ENCODE measurements at places on chromosomes 5 and 9.

GRCh38 chr9:88387552-88388202, 567 bp upstream of the SPIN1 start:
- peak; percentile 60 for DNase-seq

- no peak for DNase-seq
These were observed 30.6 kb upstream of the IL33 start for GRCh38 chr9:6184749-6185645.

DNA sequence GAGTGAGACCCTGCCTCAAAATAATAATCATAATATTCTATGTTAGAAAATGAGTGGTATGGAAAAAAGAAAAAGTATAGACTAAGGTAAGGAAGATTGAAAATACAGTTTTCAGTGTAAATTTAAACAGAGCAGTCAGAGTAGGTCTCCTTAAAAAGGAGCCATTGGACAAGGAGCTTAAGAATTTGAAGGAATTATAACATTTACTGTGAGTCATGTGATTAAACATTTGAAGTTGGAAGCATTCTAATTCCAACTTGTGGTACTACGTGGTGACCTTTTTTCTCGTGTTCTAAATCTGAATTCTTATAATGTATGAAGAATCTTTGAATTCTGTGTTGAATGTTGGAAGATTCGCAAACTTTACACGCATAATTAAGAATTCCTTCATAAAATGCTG, 39.3 kb upstream of the TMEM171 start:
- no peak for DNase-seq

DNA sequence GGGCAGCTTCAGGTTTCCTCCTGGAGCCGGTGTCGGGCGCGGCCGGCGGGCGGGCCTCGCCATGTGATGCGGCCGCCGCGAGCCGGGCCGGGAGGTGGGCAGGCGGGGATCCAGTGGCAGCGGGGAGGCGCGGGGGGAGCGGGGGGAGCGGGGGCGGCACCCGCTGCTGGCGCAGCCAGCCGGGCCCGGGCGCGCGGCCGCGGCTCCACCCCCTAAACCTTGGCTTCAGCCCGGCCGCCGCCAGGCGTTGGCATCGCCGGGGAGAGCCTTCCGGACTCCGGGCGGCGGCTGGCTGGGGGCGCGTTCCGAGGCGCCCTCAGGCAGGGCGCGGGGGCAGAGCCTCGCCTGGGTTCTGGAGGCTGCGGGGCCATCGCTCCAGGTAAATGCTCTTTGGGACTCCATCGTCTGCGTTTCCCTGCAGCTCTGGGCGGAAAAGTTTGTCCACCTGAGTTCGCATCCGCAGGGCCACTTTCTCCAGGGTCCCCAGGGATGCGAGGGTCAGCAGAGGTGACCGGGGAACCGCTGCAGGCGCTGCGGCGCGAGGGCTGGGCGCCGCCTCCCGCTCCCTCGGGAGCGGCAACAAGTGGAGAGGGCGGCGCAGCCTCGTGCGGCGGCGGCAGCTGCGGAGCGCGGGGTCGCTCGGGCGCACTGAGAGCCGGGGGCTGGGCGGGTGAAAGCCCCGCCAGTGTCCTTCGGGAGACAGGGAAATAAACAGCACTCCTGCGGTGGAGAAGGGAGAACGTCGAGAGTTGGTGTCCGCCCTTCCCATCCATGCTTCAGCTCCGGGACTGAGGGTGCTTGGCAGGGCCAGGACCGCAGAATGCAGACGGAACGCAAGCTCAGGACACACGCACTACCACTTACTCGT, at the start of gene ARHGEF28:
Gene ARHGEF28, plus strand, starts transcription at position 253 of the 868 bp plus-strand sequence. CDS start 58,656 bp downstream, outside the sequence.
- DNase-seq, result peak; percentile 80

DNA sequence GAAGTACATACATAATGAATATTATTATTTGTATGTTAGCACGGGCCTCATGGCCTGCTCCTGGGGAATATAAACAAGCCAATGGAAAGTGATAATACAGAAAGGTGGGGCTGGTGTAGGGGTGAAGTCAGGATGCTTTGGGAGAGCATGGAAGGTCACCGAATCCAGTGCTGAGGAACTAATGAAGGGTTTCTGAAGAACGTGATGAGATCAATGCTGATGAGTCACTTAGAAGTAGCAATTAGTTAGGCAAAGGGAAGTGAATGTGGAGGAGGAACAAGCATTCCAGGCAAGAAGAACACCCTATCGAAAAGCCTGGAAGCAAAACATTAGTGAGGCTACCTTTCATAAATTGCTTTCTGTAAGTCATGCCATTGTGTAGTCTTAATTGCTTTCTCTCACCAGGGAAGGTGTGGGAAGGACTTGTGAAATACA, 2.1 kb downstream of the ANXA1 start:
- DNase-seq, result no peak

DNA sequence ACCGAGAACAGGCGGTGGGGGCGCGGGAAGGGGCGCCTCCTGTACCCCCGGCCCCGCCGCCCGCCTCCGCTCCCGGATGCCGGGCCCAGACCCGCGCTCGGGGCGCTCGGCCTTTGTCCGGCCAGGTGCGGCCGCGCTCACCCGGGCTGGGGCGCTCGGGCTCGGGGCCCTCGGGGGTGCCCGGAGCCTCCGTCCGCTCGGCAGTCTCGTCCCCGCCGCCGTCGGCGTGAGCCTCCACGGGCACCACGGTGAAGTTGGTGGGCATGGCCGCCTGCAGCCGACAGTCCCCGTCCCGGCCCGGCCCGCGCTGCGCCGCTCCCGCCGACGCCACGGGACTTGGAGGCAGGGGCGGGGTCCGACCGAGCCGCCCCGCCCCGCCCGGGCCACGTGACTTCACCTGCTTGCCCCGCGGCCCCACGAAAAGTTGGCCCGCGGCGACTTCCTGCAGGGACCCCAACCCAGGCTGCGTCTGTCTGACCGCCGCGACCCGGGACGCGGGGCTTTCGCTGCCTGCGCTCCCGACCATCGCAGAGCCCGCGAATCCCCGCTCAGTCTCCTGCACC, at the start of gene SLC12A7:
Gene SLC12A7, minus strand, starts transcription at position 337 of the 563 bp plus-strand sequence. Its CDS starts 72 bp downstream, at position 265.
- DNase-seq, result peak; percentile 77

GRCh38 chr9:17349831-17350230, 215.0 kb downstream of the CNTLN start:
- no peak for DNase-seq

- peak; percentile 44 for DNase-seq
These were observed 758.3 kb downstream of the DNAH5 start for GRCh38 chr5:13186177-13186576.

DNA sequence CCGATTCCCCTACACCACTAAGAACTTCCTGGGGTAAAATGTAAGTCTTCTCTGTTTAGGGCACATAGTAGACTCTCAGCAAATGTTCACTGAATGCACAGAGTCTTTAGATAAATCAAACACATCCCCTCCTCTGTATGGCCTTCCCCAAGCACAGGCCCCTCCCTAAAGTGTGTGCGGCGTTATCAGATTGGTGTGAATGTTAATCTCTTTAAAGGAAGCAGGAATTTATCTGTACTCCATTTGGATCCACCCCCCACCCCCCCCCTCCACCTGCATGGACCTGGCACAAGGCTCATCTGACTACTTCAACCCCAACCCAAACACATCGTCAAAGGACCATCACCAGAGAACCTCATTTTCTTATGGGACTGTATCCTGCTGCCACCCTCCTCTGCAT, 6.3 kb downstream of the PCDH1 start:
- no peak for DNase-seq

DNA sequence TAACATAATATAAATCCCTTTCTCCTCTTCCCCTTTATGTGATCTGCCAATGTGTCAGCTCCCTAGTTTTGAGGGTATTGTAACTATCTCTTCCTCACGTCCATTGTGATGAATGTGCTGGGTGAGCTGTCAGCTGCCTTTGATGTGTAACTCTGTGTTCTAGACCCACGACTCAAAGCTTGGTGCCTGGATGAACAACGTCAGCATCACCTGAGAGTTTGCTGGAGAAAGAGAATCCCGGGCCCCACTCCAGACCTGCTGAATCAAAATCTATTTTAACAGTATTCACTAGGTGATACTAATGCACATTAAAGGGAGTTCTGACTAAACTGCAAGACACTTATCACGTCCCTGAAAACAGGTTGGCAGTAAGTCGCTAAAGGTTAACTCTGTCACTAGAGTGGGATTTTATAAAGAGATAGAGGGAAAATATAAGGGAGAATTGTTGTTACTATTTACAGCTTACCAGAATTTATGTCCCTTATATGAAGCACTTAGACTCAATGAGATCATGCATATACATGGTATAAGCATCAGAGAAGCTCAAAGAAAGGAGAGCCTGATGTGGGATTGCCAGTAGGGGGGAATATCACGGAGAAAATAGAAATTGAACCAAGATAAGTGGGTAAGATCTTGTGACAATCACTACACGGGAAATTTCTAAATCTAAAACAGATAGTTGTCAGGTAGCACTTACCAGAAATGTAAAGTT, 423.8 kb upstream of the SLC30A5 start:
- DNase-seq, result no peak

DNA sequence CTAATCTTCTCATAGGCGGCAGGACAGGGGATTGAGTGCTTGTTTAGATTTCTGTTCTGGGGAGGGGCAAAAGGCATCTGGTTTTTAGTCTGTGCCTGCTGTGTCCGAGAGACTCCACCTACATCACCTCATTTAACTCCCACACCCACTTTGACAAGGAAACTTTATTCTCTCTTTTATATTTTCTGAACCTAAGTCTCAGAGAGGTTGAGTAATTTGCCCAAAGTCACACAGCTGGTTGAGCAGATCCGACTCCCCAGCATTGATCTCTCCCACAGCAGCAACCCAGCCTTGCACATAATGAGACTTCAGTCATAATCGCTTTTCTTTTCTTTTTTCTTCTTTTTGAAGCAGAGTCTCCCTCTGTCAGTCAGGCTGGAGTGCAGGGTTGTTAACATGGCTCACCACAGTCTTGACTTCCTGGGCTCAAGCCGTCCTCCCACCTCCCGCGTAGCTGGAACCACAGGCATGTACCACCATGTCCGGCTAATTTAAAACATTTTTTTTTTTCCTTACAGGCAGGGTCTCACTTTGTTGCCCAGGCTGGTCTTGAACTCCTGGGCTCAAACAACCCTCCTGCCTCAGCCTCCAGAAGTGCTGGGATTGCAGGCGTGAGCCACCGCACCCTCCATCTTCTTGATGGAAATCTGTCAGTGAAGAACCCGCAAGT, 36.5 kb upstream of the ANKRD33B start:
- DNase-seq, result no peak

GRCh38 chr9:129520082-129520481, 100.8 kb downstream of the C9orf50 start:
- no peak for DNase-seq

DNA sequence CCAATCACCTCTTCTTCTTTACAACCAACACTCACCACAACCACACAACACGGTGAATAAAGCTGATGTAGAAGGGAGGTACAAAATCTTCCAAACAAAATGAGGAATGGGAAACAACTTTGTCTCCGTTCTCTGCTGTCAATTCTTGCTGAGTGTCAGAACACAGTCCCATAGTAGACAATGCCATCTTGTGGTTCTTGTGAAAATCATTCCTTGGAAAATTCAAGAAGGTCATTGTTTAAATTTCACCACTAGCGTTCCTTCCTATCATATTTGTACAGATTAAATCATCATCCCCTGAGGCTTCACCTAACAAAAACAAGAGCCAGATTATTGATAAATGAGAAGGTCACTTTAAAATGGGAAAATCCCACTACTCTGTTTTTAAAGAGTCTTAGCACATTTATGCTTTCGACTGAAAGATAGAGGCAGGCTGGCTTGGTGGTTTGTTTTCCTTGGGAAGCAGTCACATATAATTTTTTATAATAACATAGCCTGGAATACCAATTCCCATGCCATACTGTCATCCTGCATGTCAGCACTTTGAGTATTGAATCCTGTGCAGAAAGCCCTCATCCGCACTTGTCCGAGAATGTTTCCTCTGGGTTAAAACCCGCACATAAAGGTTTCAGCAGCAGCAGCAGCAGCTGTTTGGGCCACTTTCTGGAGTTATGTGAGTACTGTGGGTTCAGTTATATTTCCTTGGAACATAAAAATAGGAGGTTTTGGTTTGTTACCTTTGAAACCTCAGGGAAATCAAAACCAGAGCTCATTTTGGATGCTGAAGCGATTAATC, 395.0 kb upstream of the SMARCA2 start:
- DNase-seq, result peak; percentile 48

DNA sequence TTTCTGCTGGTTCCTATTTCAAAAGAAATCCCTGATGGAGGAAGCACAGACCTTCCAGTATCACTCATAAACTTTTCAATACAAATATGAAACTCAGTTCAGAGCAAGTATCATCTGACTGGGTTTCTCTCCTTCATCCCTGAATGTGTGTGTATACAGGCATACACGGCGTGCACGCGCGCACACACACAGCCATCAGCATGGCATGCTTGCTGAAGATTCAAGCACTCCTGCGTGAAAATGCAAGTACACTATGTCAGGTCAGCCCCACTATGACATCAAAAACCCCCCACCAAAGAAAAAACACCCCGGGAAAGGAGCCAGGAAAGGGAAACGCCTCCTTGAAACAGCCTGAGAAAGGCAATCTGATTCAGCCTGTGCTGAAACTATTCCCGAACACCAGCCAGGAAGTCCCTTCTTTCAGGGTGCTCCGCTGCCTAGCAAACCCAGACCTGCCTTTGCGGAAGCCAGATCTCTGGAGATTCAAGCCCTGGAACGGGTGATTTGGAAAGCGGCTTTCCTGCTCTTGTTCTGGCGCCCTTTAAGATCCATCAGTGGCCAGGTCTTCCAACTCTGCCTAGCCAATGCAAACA, 831 bp downstream of the KLHL3 start:
- DNase-seq, result peak; percentile 31

- no peak for DNase-seq
These were observed 73.6 kb downstream of the CTSL start for GRCh38 chr9:87799503-87799902.

- DNase-seq, result no peak
These were observed 5.1 kb upstream of the TCOF1 start for GRCh38 chr5:150352244-150353031.

DNA sequence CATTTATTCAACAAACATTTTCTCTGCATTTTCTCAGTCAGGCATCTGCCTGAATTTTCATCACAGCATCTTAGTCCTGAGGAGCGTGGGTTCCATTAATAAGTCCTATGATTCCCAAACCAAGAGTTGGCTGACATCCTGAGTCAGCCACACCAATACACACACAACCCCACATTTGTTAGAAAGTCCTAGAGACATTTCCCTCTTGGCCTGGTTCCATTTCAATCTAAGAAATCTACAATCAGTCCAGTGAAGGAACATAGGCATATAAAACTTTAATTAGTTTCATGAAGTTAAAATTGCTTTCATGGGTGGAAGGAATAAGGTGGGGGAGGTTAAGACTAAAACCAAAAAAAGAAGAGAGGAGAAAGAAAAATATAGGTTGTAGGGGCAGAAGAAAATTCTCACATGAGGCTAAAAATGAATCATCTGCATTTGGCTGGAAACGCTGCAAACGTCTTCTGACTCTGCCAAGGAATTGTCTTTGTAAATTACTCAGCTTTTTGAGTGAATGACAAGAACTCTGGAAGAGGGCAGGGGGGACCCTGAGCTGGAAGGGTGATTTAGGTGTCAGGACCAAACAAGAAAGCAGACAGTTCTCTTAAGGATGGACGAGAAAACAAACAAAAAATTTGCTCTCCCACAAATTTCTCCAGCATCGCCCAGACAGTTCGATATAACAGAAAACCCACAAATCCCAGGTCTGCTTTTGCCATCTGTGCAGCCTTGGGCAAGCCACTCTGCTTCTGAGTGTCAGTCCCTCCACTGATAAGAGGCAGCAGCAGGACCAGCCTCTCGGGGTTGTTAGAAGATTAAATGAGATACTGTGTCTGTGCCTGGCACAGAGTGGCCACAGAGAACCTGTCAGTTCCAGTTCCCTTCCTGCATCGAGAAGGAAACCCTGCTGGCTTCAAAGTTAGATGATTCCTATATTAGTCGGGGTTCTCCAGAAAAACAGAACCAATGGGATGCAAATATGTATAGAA, 289.7 kb downstream of the CDK5RAP2 start:
- no peak for DNase-seq
